ENCODE measurements at places on chromosomes 16 and 17. TPM values are rescaled to one million over a fixed set of nuclear protein-coding genes. Genes with fewer than 3 reads are reported as not detected.

CA4 gene
- total RNA-seq = not detected

DNA sequence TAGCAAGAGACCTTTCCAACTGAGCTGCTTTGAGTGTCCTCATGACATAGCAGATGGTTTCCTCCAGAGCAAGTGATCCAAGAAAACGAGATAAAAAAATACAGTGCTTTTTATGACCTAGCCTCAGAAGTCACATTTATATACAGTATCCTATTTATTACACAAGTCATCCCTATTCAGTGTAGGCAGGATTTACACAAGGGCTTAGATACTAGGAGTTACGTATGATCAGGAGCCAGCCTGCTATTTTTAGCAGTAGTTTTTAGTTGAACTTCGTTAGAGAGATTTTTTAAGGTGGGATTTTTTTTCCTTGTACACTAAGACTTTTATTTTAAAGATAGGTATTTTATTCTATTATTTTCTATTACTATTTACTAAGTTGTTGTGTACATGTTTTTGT is 58.4 kb downstream of the PHKB start:
- peaks cover under 1% of the 10 kb centered on the region for H3K36me3 ChIP-seq
- H3K27ac ChIP-seq = no peak overlapping the region
- no peak overlapping the region for H3K4me3 ChIP-seq
- H3K27me3 ChIP-seq = no peaks in the 10 kb centered on the region
- no peak for DNase-seq

DNA sequence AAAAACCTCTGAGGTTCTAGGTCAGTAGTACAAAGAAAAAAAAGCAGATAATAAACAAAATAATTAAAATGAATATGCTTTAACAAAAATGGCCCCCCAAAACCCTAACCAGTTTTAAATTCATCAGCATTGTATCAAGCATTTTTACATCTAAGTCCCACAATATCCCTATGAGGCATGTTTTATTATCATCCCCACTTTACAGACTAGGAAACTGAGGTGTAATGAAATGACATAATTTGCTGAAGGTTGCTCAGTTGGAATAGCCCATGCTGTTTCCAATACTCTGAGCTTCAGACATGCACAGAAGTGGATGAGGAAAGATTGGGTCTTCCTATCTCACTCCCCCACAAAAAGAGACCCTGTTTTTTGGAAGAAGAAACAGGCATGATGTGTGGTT is 88.3 kb downstream of the SNX11 start:
- peaks cover 33% of the 10 kb centered on the region for H3K27me3 ChIP-seq
- no peak overlapping the region for H3K4me3 ChIP-seq
- H3K36me3 ChIP-seq = no peaks in the 10 kb centered on the region
- H3K4me1 ChIP-seq = peaks cover 19% of the 10 kb centered on the region
- DNase-seq = no peak

- no peaks in the 10 kb centered on the region for H3K27me3 ChIP-seq
- peak; percentile 36 for DNase-seq
- no peaks in the 10 kb centered on the region for H3K36me3 ChIP-seq
- peaks cover 19% of the 10 kb centered on the region for H3K4me1 ChIP-seq
- no peak overlapping the region for H3K4me3 ChIP-seq
Observed at GRCh38 chr16:10868596-10869469, 8.2 kb upstream of the CIITA start.

MRPL27 gene
- 55.7 TPM for total RNA-seq

DNA sequence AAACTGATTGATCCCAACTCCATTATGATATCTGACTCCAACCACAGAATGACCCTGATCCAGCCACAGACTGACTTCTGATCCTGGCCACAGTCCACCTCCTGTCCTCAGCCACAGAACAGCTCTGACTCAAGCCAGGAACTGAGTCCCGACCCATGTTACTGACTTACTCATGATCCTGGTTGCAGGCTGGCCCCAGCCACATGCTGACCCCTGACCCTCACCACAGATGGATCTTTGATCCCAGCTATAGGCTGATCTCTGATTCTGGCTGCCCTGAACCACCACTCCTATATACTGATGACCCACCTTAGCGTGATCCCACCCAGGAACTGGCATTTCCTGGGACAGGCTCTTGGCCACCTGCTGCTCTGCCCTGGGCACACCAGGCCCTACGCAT is 32.2 kb upstream of the IL21R start:
- no peak overlapping the region for H3K4me3 ChIP-seq
- no peaks in the 10 kb centered on the region for H3K27me3 ChIP-seq
- H3K4me1 ChIP-seq = peaks cover 16% of the 10 kb centered on the region
- no peak overlapping the region for H3K27ac ChIP-seq

SEPTIN1 gene
- total RNA-seq = not detected

GRCh38 chr17:13421581-13422130 is 180.1 kb downstream of the HS3ST3A1 start:
- H3K4me1 ChIP-seq = peaks cover 31% of the 10 kb centered on the region
- H3K27me3 ChIP-seq = no peaks in the 10 kb centered on the region
- H3K4me3 ChIP-seq = no peak overlapping the region
- no peaks in the 10 kb centered on the region for H3K36me3 ChIP-seq

GRCh38 chr17:73933871-73934270 is 269.6 kb upstream of the RPL38 start:
- DNase-seq = no peak
- no peak overlapping the region for H3K27ac ChIP-seq

GRCh38 chr17:18999911-19000310 is 4.7 kb downstream of the FAM83G start:
- no peaks in the 10 kb centered on the region for H3K27me3 ChIP-seq
- H3K36me3 ChIP-seq = peaks cover 29% of the 10 kb centered on the region
- peak overlapping the region; percentile 72 for H3K27ac ChIP-seq
- DNase-seq = no peak

FBXW10 gene
- total RNA-seq = under 0.01 TPM

- H3K4me1 ChIP-seq = no peaks in the 10 kb centered on the region
- DNase-seq = no peak
- H3K27me3 ChIP-seq = peaks cover 32% of the 10 kb centered on the region
Observed at GRCh38 chr16:84406006-84406963, 37.9 kb downstream of the ATP2C2 start.

DNA sequence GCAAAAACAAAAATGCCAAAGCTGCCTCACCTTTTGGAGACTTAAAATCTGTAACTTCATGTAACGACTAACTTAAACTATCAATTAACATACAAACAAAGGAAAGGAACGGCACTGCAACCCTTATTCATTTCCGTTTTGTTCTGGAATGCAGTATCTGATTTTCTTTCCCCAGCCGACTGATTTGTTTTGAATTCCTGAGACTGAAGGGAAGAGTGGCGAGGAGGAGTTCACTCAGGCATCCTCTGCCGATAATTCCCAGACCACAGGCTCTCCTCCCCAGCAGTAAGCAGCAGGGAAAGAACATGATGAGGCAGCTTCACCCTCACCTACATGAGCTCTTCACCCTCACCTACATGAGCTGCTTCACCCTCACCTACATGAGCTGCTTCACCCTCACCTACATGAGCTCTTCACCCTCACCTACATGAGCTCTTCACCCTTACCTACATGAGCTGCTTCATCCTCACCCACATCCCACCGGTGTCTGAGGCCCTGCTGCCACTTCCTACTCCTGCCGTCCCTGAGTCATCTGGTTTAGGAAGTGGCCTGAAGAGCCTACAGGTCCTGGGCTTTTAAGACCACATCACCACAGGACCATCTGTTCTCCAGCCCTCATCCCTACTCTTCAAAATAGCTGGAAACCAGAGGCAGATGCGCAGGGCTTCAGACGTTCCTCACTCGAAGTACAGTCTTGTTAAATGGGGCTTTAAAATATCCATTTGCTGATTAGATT is 168.0 kb upstream of the RPH3AL start:
- no peaks in the 10 kb centered on the region for H3K27me3 ChIP-seq

DNA sequence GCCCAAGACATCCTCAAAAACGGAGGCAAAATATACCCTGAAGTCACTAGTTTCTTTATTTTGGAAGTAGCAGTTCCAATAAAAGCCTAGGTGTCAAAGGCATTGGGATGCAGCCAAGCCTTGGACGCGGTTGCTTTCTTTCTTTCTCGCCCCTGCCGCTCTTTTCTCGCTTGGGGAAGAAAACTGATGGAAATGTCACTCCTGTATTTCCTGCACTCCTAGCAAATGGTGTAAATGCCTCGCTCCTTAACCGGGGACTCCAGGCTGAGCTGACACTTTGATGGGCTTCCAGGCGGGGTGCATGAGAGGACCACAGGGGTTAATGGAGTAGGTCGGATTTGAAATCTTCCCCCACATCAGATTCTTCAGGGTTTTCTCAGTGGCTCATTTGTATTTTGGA is 114.1 kb downstream of the FOXL1 start:
- no peak for DNase-seq
- H3K4me3 ChIP-seq = no peak overlapping the region
- no peak overlapping the region for H3K27ac ChIP-seq
- H3K27me3 ChIP-seq = no peaks in the 10 kb centered on the region
- no peaks in the 10 kb centered on the region for H3K4me1 ChIP-seq
- H3K36me3 ChIP-seq = no peaks in the 10 kb centered on the region

DNA sequence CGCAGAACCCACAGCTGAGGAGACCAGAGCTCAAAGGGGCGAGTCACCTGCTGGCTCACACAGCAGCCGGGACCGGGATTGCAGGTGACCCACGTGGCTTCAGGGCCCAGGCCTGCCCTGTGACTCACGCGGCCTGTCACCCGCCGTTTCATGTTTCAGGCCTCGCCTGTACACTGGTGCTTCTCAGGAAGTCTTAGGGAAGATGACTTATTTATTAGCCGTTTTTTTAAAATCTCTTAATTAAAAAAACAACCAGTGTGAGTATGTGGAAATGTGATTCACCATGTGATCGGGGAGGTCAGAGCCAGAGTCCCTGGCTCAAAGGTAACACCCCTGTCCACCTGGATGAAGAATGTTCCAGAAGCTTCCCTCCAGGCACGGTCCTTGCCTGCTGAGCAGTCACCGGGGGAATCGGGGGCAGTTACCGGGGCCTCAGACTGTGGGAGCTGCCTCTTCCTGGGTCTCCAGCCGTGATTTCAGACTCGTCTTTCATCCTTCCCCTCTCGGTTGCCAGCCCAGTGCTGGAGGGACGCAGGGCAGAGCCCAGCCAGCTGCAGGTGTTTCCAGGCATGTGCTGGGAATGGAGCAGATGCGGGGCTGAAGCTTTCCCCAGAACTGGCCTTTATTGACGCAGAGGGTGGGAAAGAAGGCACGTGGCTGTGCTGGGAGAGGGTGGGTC is 49.3 kb downstream of the CMIP start:
- DNase-seq = peak; percentile 96
- no peak overlapping the region for H3K4me3 ChIP-seq
- peaks cover 3% of the 10 kb centered on the region for H3K36me3 ChIP-seq
- H3K4me1 ChIP-seq = peaks cover 10% of the 10 kb centered on the region
- H3K27ac ChIP-seq = peak overlapping the region; percentile 47

SLC38A8 gene
- total RNA-seq = not detected

- no peak overlapping the region for H3K27ac ChIP-seq
- DNase-seq = peak; percentile 60
- H3K4me1 ChIP-seq = peaks cover 13% of the 10 kb centered on the region
- H3K4me3 ChIP-seq = no peak overlapping the region
- H3K36me3 ChIP-seq = no peaks in the 10 kb centered on the region
Observed at GRCh38 chr16:79607587-79607986, 7.0 kb upstream of the MAF start.

DNAJC7 gene
- total RNA-seq = 75.3 TPM

DNA sequence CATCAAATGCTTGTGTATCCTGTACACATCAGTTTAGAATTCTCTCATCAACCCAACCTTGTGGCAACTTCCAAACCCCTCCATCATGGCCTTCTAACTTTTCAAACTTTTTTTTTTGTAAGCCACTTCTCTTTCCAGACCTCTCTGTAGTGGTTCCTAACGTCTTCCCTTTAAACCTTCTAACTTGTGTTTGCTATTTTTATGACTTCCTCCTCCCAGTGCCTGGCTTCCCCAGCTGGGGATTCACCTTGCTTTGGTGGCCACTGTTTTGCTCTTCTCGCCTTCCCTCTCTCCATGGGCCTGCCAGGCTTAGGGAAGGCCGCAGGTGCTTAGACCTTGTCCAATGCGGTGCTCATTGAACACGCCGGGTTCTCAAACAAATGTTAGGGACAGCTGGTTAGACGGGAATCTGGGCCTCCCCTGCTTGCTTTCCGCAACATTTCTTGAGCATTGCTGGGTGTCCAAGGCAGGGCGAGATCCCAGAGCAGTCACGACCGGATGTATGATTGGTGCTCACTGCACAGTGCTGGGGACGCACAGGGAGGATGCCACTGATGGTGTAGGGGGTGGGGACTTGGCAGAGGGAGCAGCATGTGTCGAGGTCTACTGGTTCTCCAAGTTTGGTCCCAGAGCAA is 1.1 kb upstream of the XYLT2 start:
- peak; percentile 83 for DNase-seq
- H3K27ac ChIP-seq = no peak overlapping the region
- peaks cover 32% of the 10 kb centered on the region for H3K4me1 ChIP-seq
- no peaks in the 10 kb centered on the region for H3K27me3 ChIP-seq
- H3K4me3 ChIP-seq = no peak overlapping the region

DNA sequence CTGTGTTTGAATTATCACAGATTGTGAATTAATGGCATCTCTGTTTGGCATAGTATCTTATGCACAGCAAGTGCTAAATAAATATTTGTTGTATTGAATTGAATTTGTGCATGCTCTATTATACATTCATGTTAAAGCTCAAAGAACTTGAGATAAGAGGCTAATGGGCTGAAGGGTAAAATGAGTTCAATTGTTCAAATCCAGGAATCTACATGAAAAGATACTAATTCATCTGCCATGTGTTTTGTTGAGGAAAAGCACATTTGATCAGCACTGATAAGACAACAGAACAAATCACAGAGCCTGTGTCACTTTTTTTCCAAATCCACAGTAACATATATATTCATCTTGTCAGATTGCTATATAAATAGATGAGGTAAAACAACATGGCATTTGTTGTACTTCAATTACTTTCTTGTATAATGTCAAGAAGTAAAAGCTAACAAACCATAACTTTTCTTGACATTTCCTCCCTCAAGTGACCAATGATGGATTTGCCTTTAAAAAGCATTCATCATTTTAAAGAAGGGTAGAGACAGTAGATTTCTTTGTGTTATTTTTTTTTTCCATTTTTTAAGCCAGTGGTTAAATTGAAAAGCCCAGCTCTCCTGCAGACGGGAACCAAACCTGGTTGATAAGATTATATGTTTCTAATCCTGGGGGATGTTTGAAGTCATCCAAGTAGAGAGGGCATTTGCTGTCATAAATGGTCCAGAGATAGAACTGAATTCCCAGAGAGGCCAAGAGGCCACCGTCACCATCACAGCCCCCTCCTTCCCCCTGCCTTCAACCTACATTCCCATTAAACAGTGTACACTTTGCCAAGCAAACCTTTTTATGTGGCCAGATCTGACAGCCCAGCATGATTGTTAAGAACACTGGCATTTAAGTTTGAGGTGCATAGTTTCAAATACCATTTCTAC is 123.0 kb downstream of the CHD9NB start:
- H3K4me3 ChIP-seq = no peak overlapping the region
- H3K36me3 ChIP-seq = no peaks in the 10 kb centered on the region
- H3K27ac ChIP-seq = no peak overlapping the region
- H3K27me3 ChIP-seq = no peaks in the 10 kb centered on the region
- no peaks in the 10 kb centered on the region for H3K4me1 ChIP-seq

YBX2 gene
- total RNA-seq = under 0.01 TPM

Data from osteoblast (primary cell).